ENCODE measurements at places on chromosomes 4 and X. TPM values are rescaled to one million over a fixed set of nuclear protein-coding genes. Genes with fewer than 3 reads are reported as not detected.
A peak's percentile ranks its signal among the peaks of the same experiment; 100 is the strongest.

GRCh38 chr4:48172651-48173050 lies 38.6 kb upstream of the TXK start:
- no peak for DNase-seq

Gene MAGEC1
- not detected for total RNA-seq

Gene KDR
- 78.7 TPM for total RNA-seq

DNA sequence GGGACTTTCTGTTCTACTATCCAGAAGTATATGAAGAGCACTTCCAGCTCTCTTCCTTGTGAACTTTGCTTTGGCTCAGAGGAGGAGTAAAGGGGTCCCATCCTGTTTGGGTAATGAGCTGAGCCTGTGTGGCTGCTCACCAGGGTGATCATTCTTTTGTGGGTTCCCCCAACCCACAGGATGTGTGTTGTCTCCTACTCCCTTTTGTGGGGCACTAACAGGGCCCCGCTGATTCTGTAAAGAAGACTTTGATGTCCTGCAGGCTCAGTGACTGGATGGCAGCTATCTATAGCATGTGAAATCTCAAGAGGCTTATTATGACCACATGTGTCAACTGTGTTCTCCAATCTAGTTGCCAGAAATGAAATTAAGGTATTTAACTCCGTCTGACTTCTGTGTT lies 40.8 kb downstream of the ZNF518B start:
- no peak for DNase-seq

DNA sequence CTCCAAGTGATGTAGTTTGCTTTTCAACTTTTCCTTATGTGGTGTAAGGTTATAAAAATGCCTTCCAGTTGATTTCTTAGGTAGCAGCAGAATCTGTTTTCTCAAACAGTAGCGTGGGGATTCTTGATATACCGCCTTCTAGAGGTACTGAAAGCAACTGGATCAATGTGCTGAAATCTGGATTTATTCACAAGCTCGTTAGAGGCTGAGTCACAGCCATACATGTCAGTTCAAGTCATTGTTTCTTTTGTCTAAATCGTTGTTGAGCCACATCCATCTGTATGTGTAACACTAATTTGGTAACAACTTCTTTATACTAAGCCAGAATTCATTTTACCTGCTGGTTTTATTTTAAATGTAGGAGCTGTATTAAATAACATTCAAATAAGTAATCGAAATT lies 200.0 kb upstream of the MAD2L1 start:
- DNase-seq, result no peak

DNA sequence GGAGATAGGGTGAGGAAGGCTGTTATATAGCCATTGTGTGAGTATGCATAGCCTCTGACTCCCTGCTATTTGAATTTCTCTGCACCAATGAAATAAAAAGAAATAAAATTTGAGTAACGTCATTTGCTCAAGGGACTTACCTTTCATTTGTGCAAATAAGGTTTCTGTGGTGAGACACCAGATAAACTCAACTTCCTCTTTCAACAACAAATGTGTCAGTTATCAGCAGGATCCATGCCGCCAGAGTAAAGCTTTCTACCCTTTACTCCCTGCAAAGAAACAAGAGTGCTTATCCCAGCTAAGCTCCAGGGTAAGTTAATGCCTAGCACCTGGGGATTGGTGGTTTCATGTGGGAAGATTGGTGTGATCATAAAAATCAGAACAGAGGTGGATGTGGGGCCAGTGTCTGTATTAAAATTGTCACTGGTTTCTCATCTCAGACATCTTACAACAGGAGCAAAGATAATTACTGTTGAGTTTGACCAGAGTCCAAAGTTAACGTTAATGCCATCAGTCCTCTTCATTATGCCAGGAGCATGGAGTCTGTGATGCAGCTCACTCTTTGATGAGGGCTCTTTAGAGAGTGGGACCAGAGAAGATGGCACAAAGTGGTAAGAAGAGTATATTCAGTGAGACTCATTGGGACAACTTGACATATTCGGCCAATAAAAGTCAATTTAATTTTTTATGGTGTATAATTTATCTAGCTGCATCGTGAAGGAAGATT lies at the start of gene P2RY10:
TSS of gene P2RY10 (plus strand) at position 206 of the 727 bp plus-strand sequence. CDS start 15,130 bp downstream, outside the sequence.
- no peak for DNase-seq

Gene POU3F4
- not detected for total RNA-seq

GRCh38 chr4:19402581-19403065 lies 849.1 kb upstream of the SLIT2 start:
- DNase-seq, result no peak

DNA sequence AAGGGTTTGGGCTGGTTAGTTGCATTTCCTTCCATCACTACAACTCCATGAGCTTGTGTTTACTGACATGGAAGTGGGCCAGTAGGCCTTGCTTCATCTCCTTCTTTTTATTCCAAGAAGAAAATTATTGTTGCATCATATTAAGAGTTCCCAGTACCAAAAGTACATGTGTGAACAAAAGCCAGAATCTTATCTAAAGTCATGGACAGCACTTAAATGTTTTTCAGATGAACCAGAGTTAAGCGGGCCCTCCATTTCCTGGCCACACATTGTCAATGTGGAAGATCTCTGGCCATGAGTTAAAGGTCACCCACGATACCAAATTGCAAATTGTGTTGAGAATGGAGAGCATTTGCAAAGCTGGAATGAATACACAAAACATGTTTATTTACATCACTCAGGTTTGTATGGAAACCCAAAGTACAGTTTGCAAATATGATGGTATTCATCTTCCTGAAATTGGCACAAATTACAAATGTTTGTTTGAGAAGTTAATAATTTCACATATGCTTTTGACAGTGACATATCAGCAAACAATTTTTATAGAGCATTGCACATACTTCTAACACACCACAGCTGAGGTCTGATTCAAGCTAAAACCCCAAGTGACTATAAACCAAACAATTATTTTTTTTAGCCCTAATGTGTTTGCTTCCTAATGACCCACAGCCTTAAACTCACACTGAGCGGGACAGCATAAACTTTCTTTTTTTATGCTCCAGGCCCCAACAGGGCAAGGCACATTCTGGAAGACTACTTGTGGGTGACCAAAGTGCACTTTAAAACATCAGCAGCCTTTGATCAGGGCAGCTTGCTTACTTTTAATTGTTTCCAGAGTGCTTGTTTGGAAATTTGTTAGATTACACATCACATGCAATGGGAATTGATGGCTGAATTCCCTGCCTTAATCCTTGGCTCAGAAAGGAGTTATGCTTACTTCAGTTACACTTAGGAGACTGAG lies 502.9 kb upstream of the SLIT2 start:
- DNase-seq, result peak; percentile 40

Gene PWWP3B
- 20.2 TPM for total RNA-seq

Gene ABCD1
- 14.2 TPM for total RNA-seq

DNA sequence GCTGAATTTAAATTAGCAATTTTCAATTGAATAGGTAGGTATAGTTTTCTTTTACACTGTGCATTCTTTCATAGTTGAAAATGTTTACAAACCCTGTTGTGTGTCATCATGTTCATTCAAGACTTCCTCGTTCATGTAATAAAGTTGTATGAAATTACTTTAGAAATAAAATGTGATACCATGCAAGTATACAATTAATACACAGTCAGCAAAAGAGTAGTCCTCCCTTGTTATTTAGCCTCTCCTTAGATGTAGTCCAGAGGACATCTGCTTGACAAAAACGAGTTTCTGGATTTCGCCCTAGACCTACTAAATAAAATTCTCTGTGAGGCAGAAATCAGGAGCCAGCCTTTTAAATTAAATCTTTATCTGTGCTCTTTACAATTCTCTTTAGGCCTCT lies 231.6 kb downstream of the CXXC4 start:
- DNase-seq, result no peak

GRCh38 chr4:108361886-108362285 lies 193.2 kb upstream of the LEF1 start:
- DNase-seq, result no peak

DNA sequence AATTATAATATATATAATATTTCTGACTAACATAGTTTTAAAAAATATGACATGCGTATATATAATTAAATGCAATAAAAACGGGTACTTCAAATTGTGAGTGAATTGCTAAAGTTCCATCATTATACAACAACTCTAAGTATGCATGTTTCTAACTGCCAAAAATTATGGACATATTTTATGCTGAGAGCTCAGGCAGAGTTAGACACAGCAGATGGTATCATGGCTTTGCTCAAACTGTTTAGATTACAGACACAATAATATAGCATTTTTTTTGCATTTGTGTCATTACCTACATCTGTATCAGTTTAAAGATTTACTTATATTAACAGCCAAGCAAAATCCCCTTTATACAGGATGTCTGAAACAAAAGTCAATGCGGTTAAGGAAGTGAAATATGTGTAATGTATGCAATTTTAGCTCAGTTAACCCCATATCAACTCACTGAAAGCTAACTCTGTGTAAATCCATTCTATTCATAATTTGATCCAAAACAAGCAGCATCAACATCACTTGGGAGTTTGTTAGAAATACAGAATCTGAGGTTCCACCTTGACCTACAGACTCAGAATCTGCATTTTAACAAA lies 119.1 kb upstream of the CNKSR2 start:
- DNase-seq, result no peak

Gene ARHGAP36
- not detected for total RNA-seq

Measured in tibial nerve (tissue), 4 donors.